ENCODE measurements at places on chromosomes 2 and 18.

GRCh38 chr2:195674491-195675221, 17.6 kb downstream of the SLC39A10 start:
- no peak for DNase-seq

DNA sequence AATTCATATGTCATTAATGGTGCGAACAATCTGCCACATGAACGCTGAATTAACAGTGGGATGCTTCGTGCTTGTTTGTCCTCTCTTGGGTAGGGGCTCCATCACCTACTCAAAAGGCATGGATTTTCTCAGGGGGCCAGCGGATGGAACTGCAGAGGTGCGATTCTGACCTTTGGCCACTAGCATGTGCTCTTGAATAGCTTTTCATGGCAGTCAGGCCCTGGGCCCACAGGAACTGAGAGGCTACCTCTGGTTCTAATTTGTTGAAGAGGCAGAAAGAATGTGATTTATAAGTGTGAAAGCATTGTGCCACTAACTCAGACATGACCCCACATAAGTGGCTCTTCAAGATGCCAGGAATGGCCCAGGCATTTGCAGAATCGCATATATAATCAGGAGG, 283.2 kb downstream of the INSIG2 start:
- DNase-seq = no peak

- no peak for DNase-seq
These were observed 769.0 kb upstream of the ZEB2 start for GRCh38 chr2:145288650-145289496.

- no peak for DNase-seq
These were observed 338.3 kb downstream of the GULP1 start for GRCh38 chr2:188629753-188630527.

DNA sequence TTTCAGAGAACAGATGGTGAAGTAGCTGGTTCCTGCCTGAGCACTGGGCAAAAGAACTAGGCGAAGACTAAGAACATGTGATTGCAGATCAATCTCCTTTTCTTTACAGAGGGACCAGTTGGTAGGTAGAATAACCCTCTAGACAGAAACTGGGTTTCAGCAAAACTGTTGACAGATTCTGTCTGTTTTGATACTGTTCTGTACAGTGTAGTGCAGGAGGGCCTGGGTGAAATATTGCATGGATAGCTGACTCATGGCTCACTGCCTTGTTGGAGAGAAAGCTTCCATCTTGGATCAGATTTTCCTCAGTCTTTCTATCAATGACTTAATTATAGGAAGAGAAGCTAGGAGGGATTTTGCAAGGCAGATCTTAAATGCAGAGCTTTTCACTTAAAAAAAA, 95.8 kb downstream of the ZNF532 start:
- no peak for DNase-seq

DNA sequence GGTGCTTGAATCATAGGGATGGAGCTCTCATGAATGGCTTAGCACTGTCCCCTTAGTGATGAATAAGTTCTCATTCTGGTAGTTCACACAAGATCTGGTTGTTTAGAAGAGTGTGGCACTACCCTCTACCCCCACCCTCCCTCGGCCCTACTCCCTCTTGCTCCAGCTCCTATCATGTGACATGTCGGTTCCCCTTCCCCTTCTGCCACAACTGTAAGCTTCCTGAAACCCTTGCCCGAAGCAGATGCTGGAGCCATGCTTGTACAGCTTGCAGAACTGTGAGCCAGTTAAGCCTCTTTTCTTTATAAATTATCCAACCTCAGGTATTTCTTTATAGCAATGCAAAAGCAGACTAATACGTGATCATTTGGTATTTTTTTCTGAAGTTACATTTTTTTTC, 1012.6 kb downstream of the BCL11A start:
- no peak for DNase-seq

DNA sequence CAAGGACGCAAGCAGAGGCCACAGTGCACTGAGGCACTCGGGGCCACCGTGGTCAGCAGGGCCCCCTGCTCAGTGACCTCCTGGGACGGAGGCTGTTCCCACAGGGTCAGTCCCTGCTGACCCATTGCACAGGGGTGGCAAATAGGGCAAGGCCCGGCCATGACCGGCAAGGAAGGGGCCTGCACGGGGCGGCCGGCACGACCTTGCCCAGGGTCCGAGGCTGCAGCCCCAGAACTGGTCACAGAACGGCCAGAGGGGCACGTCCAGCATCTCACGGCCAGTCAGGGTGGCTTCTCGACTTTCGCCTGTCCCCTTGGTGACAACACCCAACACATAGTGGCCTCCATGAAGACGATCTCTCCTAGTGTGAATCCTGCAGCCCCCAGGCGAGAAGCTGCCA, 27.6 kb upstream of the OTOS start:
- no peak for DNase-seq

DNA sequence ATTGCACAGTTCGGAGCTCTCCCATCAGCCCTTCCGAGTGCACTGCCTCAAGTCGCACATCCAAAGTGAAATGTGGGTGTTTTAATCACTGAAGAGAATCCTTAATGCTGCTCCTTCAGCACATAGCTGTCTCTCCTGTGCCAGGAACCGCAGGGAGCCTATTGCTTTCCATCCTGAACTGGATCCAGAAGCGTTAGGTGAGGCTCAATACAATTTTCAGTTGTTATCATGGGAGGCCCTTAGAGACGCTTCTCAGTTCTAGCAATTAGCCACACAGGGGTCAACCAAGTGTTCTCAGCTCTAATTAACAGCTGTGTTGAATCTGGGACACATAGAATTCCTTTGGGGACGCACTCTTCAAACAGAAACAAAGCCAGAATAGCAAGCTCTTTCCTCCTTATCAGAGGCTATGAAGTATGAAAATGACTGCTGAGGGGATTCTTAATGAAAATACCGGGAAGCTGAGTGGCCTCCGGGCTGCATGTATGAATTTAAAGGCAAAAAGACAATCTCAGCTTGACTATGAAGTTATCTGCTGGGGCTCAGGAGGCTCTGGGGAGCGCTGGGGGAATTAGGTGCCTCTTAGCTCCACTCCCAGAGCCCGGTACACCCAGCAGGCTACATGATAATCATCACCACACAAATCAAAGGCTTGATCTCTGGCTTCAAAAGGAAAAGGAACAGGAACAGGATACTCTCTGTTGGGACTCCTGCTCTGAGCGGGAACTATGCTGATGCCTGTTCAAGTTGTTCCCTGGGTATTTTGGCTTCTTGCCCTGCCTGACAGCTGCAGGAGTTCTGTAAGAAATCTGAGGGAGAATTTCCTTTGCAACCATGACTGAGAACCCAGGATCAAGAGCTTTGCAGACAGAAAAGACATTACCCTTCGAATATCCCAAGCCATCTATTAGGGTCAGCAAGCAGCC, 55.4 kb upstream of the NCOA1 start:
- no peak for DNase-seq

GRCh38 chr2:169330555-169331198, 31.7 kb downstream of the LRP2 start:
- DNase-seq = no peak

DNA sequence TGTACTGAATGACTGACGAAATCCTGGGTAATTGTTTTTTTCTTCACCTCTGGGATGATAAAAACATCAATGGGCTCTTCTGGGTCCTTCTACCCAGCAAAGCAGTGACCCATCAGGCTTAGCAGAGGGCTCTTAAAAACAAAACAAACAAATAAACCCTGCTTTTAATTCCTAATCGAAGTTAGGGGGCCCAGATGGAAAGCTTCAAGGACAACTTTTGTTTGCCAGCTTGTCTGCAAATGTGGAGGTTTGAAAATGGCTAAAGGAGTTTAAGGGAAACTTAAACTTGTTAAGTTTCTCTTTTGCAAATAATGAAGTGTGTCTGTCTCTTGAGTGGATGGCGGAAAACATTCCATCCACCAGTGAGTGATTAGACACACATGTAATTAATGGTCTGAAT, 327.2 kb downstream of the SATB2 start:
- DNase-seq = no peak

DNA sequence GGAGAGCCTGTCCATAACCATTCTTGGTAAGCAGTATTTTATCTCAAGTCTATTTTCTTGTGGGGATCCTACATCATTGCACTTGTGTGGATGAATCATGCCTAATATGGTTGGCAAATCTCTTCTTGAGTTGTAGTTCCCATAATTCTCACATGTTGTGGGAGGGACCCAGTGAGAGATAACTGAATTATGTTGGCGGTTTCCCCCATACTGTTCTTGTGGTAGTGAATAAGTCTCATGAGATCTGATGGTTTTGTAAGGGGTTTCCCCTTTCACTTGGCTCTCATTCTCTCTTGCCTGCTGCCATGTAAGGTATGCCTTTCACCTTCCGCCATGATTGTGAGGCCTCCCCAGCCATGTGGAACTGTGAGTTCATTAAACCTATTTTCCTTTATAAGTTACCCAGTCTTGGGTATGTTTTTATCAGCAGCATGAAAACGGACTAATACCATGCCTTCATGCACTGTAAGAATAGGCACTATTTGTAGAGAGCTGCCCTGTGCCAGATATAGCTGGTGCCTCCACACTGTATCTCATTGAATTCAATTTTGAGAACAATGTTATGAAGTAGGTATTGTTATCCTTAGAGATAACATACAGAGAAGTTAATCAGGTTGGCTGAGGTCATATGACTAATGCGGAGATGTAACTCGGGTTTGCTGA, 148.3 kb downstream of the PLCL1 start:
- no peak for DNase-seq

- DNase-seq = no peak
These were observed 659.6 kb downstream of the DCC start for GRCh38 chr18:52999633-53000032.

DNA sequence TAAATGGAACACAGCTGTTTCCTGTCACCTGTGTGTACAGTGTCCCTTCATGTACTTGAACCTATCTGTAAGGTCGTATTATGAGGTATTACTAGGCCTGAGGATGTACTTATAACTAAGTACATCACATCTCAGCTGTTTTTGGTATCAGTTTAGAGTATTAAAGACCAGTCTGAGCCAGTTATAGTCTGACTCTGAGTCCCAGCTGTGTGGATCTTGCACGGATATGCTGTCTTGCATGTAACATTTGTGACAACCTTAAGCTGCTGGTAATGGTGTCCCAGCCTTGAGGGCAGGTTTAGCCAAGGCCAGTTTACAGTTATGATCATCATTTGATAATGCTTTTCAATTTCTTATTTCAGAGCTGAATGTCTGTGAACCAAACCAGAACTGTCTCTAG, 496.3 kb downstream of the SLC4A3 start:
- DNase-seq = no peak

GRCh38 chr2:216888081-216888480, 28.2 kb upstream of the TNP1 start:
- DNase-seq = no peak

DNA sequence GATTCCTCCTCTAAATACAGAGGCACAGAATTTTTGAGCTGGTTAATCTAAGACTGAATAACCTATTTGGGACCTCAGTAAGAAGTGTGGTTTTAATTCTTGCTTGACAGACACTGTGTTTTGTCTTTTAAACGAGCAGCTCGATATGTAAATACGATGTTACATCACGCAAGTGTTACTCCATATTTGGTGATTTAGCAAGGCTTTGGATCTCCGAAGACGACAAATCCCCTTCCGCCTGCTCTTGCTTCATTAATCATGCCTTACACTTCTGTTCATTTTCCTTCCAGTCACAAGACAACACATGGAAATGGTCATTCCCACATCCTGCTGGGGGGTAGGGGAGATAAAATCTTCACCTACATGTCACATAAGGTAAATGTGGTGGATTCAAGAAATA, 9.4 kb downstream of the BCL11A start:
- DNase-seq = no peak

DNA sequence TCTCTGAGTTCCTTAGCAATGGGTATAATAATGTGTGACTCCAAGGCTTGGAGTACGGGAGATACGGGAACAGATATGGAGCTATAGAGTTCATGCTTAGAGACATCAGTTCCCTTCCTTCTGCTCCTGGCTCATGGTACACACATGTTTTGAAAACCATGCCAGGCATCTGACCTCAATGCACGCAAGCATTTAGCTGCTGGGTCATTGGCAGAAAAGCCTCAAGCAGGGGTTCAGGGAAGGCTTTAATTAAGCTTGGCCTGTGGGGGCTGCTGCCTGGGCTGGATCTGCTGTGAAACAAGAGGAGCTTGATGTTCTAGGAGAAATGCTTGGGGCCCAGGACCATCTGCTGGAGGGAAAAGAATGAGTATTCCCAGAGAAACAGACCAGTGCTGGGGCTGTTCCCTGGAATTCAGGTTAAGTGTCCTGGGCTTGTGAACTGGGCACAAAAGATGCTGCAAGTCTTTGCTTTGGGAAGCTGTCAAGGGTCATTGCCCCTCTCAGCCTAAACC, 3.2 kb downstream of the ALLC start:
- no peak for DNase-seq

- DNase-seq = no peak
These were observed 168.5 kb upstream of the KLF7 start for GRCh38 chr2:207334301-207334623.

- no peak for DNase-seq
These were observed 556.2 kb downstream of the THSD7B start for GRCh38 chr2:137321566-137321965.

DNA sequence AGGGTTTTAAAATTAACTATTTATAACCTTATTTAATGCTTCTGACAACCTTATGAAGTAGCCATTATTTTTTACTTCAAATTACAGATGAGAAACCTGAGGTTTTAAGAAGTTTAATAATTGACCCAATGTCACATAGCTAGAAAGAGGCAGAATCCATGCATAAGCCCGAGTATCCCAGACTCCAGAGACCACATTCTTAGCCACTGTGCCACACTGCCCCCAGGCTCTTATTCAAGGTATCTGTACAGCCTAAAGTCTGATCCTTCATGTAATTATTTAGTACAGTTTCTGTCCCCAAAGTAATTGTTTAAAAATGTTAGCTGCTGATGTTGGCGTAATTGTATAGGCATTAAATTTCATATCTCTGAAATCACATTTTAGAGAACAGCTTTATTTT, 124.7 kb upstream of the LRRTM1 start:
- DNase-seq = no peak

DNA sequence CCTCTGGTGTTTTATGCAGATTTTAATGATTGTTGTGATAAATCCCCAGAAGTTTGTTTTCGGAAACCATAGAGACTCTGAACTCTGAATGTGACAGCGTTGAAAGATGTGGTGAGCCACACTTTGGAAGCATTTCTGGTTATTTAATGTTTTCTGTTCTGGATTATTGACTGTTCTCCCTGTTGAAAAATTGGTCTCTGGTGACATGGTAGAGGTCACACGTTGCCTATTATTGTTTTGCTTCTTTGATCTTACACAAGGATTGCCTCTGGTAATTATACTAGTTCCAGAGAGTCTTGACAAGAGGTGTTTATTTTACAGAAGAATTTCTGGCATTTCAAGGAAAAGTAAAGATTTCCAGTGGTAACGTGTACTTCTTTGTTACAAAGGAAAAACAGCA, 127.1 kb downstream of the GREB1L start:
- DNase-seq = no peak

DNA sequence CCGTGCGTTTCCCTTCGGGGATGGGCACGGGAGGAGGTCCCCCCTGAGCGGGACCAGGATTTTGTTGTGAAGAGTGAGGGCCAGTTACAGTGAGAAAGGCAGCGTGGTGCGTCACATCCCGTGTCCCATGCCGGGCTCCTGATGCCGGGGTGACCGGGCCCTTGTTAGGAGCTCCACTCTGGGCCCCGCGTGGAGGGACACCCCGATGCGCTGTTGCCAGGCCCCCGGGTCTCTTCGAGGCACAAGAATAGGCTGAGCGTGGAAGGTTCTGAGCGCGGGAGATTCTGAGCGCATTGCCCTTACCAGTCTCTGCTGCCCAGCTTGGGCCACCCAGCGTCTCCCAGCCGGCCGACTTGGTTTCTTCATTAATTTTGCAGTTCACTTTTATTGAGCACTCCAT, 17.6 kb downstream of the CTDP1 start:
- DNase-seq = no peak

- no peak for DNase-seq
These were observed 565.2 kb upstream of the ID2 start for GRCh38 chr2:8116661-8117060.

- no peak for DNase-seq
These were observed 529.1 kb downstream of the IRS1 start for GRCh38 chr2:226270285-226271058.

Measured in activated T-helper 1 cell treated with anti-CD3 and anti-CD28 coated beads, Interleukin-2, amount 50 U/mL, for 16 hours (primary cell).